ENCODE measurements at places on chromosomes 7 and 10.
A peak's percentile ranks its signal among the peaks of the same experiment; 100 is the strongest.

- DNase-seq: no peak
These were observed at the start of gene REPIN1 for GRCh38 chr7:150368096-150368883. TSS of gene REPIN1 (plus strand) at chr7:150368822. CDS start at chr7:150369712, 890 bp downstream.

GRCh38 chr10:98041352-98042043 lies 11.1 kb upstream of the CRTAC1 start:
- DNase-seq: no peak

- no peak for DNase-seq
These were observed 267.5 kb downstream of the CELF2 start for GRCh38 chr10:11285171-11285570.

DNA sequence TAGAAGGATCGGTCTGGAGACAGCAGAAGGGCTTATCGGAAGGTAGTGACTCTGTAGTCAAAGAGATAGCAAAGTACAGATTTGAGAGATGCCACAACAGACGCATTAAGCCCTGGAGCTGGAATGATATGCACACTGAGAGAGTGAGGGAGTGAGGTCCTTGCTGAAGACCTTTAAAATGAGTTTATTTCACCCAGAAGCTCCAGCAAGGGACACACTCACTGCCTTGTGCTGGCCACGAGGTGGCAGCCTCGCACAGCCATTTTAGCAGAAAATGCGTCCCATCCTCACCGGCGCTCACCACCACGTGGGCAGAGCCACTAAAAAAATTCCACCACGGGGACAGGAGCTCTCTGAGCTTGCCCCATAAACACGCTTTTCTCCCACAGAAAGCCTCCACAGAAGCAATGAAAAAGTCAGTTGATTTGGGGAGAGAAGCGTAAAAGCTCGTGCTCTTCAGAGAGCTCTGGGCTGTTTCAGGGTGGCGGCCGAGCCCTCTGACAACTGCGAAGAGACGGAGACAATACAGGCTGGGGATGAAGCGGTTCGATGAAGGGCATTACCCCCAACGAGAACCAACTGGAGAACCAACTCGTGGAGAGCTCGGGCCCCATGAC lies 163.0 kb upstream of the KLF14 start:
- no peak for DNase-seq

- DNase-seq: no peak
These were observed 149.3 kb downstream of the ELFN1 start for GRCh38 chr7:1819259-1819841.

DNA sequence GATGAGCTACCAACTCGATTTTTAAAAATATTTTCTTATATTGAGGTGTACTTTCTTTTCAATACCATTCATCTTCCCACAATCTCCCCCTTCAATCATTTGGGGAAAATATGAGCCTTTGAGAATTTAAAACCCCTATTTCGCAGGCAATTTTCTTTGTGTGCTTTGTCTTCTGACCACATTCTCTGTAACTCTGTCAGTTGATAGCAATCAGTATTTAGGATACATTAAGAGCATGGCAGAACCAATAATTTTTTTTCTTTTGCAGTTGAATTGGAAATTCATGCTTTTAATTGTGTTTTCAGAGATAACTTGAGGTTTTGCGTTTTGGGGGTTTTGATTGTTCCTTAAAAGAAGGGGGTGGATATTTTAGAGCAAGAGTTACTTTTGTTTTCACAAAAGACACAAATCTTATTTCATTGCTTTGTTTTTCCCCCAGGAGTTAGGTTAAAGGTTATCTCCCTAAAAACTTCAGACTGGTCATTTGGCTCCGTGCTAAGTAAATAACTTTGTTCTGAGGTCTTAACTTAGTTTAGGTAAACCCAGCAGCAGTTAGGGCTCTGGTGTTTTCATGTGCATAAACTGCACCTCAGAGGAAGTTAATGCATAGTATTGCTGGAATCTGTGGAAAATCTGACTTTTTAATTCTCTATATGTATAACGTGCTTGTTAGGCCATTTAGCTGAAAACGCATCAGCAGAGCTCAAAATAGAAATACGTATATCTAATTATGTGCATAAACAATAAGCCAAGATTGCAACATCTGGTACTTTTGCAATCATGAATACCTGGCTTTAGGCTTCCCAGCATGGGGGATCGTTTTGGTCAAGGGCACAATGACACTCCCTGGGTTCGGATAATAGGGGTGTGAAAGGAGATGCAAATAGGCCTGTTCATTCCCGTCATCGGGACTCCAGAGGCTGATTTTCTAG lies 676.4 kb upstream of the ANKRD30A start:
- DNase-seq: no peak

GRCh38 chr7:130721486-130722277 lies 12.3 kb downstream of the KLF14 start:
- no peak for DNase-seq

GRCh38 chr10:48710647-48711275 lies 26.1 kb downstream of the WDFY4 start:
- no peak for DNase-seq

- DNase-seq: no peak
These were observed 18.7 kb downstream of the SRRM3 start for GRCh38 chr7:76220185-76221057.

- no peak for DNase-seq
These were observed 251.1 kb upstream of the LRRN3 start for GRCh38 chr7:110839866-110840265.

- DNase-seq: no peak
These were observed 139.3 kb downstream of the C1GALT1 start for GRCh38 chr7:7321681-7322080.

DNA sequence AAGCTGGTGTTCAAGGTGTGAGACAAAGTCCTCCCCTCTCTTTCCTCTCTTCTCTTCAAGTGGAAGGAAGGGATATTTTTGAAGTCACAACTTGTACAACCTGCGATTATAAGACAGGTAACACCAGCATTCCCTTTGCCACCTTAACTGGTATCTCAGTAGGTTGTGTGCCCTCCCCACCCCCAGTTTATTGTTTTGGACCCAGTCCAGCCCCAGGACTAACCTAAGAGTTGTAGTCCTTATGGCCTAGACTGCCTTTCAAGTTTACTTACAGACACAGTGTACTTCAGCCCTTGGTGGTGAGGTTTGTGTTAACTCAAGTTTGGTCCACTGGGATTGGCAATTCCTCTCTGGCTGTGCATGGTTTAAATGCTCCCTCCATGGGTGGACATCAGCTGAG lies 26.8 kb upstream of the CYP2C8 start:
- DNase-seq: no peak

GRCh38 chr10:7397049-7398035 lies 13.5 kb downstream of the SFMBT2 start:
- DNase-seq: no peak

DNA sequence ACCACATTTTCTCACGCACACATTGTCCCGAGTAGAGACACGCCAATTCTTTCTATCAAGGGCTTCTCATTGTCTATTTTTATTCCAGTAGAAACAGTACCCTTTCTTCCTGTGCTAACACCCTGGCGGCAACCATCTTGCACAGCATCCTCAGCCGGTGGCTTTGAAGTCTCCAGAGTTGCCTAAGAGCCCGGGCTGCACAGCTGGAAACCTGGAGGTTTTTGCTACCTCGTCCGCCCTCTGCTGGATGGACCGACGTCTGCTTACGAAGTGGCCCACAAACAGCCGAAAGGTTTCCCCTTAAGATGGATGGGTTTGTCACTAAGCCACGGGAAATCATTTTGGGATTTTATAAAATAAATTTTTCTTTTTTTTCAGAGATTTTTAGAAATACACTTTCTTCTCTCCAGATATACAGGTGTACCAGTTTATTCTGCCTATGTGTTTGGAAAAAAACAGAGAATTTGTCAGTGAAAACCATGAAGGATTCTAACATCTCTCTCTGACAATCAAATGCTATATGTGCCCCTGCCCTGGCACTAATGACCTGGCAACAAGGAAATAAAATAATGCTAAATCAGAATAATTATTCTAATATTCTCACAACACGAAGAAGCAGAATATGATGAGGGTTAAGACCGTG lies 81.8 kb upstream of the FAM204A start:
- DNase-seq: peak; percentile 52

GRCh38 chr10:53719658-53720057 lies 947.1 kb upstream of the MBL2 start:
- DNase-seq: no peak

- no peak for DNase-seq
These were observed 23.9 kb upstream of the GPR26 start for GRCh38 chr10:123642293-123642692.

DNA sequence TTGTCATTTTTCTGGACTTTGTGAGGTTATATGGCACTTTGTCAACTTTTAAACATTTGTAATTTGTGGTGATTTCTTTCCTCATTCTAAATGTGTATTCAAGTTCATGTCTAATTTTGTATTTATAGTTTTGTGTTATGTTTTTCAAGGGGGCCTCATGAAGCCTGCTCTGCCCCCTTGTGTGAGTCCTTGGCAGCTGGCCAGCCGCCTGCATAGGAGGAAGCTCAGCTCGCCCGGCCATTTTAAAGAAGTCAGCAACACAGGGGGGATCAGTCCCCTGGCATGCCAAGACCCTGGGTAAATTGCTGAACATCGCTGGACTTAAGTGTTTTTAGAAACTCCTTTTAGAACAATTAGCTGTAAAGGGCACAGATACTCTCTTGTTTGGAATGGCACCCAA lies 123.0 kb downstream of the ANLN start:
- DNase-seq: no peak

- DNase-seq: no peak
These were observed 13.9 kb downstream of the TAS2R60 start for GRCh38 chr7:143456992-143457793.

DNA sequence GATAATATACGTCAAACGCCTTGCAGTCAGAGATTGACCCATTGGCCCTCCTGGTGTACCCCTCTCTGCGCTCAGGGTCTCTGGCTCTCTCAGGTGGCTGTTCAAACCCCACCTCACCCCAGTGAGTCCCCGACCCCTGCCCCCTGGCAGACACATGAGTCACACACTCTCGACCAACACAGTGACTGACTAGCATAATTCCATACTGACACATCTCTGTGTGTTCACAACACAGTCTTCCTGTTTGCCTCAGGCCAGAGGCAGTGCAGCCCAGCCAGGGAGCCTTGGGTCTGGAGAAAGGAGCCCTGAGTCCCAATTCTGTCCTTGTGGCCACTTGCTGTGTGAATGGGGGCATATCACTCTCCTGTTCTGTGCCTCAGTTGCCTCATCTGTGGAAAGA lies 40.1 kb downstream of the PALD1 start:
- DNase-seq: peak; percentile 10

GRCh38 chr7:2832461-2832860 lies 11.6 kb downstream of the GNA12 start:
- DNase-seq: no peak

DNA sequence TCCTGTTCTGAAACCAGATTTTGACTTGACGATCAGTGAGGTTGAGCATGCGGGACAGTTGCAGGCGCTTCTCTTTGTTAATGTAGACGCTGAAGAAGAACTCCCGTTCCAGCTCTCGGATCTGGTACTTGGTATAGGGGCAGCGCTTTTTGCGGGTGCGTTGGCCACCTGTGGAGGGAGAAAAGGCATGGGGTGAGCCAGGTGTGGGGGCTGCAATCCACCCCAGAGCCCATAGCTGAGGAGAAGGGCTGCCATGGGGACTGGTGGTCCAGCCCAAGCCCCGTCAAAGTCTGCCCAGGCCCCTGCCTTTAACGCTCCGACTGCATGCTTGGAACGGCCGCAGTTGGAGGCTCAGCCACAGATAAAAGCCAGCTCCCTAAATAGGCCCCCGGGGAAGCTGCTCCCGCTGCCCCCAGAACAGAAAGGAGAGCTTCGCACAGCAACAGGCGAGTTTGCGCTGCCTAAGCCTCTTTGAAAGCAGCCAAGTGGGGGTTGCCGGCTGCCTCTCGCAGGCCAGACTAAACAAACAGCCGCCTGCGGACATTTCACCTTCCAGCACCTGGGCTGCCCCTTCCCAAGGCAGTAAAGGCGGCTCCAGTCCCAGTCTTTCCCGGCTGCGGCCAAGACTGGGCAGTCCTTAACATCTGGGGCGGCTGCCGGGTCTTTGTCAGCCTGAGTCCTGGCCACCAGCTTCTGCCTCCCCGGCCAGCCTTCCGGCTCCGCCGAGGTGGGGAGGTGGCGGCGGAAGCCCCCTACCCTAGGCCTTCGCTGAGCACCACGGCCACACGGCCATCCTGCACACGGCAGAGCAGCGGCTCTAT lies 2.0 kb downstream of the HOXA11 start:
- no peak for DNase-seq

GRCh38 chr10:119500821-119501220 lies 41.7 kb downstream of the RGS10 start:
- no peak for DNase-seq

DNA sequence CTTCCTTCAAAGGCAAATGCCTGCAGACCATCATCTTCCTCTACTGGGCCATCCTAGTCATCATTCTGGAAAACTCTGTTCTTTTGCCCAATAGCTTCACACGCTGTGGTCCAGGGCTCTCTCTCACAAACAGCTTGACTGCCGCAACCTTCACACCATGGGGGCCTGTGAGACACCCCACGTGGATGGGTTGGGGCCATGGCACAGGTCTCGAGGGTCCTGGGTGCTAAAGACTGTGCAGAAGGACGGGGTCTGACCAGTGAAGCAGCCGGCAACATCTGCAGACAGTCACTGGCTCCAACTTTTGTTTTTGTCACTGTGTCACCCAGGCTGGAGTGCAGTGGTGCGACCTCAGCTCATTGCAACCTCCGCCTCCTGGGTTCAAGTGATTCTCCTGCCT lies 28.1 kb downstream of the BRI3 start:
- no peak for DNase-seq

DNA sequence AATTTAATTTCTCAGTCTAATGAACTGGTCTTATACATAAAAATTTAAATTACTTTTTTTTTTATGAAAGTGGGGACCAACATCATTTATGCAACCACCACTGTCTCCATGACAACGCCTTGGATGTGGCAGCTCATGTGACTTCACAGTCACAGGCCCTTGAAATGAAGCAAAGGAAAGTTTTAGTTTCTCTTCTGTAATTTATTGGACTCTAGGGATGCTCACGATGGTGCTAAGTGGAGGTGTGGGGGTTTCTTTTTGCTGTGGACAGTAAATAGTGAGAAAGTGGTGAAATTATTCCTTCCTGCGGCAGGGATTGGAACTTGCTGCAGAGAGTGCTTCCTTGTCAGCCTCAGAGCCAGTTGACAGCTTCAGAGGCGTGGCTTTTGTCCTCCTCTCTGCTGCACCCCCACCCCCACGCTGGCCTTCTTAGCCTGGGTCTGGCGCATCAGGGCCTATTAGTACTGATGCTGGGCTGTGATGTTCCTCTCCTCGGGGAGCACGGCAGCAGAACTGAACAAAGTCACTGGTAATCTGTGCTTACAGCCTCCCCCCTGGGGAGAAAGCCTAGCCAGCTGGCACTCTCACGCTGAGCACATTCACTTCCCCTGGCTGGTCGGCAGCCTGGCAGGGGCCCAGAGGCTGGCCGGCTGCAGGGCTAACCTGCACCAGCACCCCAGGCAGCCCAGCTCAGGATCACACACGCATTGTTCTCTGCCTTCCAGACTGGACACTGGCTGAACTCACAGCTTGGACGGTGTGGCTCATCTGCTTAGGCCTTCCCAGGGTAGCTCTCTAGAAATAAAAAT lies 517.5 kb upstream of the GALNT17 start:
- no peak for DNase-seq

DNA sequence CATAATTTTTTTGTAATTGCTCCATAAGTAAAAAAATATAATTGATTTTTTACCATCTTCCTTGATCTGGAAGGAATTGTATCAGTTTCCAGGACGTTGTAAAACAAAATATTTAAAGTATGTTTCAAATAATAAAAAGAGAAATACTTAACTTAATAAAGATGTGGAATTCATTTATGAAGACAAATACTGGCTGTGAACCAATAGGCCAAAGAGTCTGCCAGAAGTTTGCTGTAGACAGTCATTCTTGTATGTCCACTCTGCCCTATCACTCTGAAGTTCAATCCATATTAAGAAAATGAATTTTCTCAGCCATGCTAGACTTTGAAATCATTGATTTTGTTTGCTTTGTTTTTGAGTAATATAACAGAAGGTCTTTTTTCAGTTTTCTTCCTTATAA lies 256.4 kb downstream of the TRIL start:
- no peak for DNase-seq
